ENCODE measurements at places on chromosomes 4 and X.

- no peak for DNase-seq
Measured at GRCh38 chr4:156725257-156725656, 246.3 kb downstream of the PDGFC start.

DNA sequence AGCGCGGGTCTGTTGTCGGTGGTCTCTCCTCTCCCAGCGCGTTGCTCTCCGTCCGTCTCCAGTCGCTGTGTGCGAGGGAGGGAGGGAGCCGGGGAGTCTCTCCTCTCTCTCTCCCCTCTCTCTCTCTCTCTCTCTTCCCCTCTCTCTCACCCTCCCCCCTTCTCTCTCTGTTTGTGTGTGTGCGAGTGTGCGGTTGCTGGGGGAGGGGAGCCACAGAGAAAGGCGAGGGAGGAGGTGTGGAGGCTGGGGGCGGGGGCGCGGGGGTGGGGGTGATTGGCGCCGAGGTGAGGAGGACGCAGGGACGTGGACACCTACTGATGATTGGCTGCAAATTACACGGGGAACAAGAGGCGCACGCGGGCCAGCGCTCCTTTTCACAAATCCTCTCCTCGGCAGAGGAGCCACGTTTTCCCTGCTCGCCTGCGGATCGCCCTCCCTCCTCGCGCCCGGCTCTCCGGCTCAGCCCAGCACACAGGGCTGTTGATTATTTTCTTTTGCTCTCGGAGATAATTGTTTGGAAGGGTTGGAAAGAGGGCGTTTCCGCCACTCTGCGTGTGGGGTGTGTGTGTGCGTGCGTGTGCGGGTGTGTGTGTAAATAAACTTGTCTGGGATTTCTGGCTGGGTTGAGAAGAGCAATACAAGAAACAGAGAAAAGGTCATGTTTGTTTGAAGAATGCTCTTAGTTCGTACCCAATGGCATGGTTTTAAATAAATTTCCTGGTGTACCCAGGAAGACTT, at the start of gene CXXC4:
Gene CXXC4 (minus strand): TSS at position 73 of the 738 bp plus-strand sequence. CDS start 3,092 bp downstream, outside the sequence.
- DNase-seq: peak; percentile 51

DNA sequence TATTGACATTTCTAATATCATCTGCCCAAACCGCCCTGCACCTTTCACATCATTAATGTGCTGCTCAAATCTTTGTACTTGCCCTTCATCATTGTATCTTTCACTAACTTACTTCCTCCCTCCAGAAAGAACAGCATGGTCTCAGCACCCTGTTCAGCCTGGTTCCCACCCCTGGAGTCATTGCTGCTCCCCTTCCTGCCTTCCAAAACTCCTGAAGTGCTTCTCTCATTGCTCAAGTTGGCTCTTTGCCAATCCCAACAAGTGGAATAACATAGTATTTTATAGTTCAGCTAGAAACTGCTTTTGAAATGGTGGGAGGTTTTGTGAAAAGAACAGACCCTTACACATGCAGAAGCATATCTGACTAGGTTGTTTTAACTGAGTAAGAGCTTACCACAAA, 14.0 kb upstream of the TTC29 start:
- no peak for DNase-seq

GRCh38 chrX:71534773-71535544, 2.1 kb downstream of the OGT start:
- no peak for DNase-seq

- DNase-seq: no peak
Measured at GRCh38 chr4:3077796-3078195, 3.3 kb downstream of the HTT start.

DNA sequence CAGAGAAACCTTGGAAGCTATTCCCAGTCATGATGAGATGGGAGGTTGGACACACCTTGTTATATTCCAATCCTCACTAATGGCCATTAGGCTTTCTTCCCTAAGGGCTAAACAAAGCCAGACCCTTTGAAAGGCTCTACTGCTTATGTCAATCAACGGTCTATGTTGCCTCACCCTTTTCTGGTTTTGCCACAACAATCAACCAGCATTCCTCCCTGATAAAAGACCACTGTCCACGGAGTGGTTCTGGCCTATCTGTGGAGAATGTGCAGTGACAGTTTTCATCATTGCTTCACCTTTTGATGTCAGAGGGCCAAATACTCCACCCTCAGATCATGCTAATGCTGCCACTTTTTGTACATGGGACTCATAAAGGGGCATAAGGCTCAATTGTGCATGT, 913.4 kb downstream of the RPA4 start:
- no peak for DNase-seq

GRCh38 chrX:46298821-46299220, 246.4 kb downstream of the ZNF674 start:
- no peak for DNase-seq

- DNase-seq: no peak
Measured at GRCh38 chrX:65783746-65784145, 116.3 kb downstream of the MSN start.

DNA sequence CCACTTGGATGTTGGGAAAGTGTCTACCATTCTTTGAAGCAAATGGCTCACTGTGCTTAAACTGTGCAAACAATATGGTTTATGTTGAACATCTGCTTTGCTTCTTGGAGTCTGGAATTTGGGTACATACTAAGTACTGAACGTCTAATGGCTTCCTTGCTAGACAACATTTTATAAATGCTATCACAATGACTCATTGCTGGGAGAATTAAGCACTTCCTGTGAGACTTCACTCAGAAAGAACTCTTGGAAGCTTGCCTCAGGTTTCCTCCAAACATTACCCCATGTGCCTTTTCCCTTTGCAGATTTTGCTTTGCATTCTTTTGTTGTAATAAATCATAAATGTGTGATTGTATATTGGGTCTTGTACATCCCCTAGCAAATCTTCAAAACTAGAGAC, 139.7 kb downstream of the PACRGL start:
- DNase-seq: no peak

DNA sequence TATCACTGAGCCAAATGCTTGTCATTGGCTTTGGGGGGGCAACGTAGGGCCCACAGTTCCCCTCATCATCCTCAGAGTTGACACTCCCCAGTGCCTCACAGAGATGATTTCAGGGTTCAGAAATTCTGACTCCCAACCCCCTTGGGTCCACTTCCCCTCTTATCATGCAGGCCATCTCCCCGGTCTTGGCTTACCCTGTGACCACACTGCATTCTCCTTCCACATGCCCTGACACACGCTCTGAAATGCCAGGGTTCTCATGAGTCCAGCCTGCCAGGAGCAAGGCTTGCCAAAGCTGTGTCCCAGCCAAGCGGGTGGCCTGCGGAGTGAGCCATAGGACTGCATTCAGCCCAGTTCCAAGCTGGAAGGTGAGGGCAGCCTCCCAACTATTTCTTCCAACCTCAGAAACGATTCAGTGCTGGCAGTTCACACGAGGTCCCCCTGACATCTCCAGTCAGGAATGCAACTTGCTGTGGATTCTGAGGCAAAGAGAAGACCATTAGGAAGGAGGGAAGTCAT, 101.2 kb downstream of the SMIM20 start:
- no peak for DNase-seq

DNA sequence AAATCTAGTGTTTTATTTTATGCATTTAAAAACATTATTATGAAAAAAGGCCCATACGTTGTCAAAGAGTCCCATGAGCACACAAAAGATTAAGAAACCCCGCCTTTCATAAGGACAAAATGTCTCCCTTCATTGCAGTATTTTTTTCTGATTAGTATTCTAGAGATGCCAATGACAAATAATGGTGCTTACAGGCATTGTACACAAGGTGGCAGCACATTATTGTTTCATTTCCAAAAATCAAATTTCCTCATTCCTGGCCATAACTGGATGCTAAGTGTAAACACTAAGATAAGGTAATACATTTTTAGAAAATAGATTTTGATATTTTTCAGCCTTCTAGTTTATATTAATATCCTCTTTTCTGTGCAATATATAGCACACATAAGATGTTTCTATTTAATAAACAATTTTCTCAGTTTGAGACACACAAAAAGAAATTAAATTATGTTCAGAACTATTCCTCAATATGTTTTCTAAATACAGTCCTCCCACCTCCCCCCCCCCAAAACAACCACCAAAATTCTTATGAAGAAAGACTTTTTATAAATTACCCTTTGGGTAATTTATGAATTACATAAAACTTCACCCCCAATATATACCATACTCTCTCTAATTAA, 47.7 kb downstream of the TIGD2 start:
- peak; percentile 29 for DNase-seq

DNA sequence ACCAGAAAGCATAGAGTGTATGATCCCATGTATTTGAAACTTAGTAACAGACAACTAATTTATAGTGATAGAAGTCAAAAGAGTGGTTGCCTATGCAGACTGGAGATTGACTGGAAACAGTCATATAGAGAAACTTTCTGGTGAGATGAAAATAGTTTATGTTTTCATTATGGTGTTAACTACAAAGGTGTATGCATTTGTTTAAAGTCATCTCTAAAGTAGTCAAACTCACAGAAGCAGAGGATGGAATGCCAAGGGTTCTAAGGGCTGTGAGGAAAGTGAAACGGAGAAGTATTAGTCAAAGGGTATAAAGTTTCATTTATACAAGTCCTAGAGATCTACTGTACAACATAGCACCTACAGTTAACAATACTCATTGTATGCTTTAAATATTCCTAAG, 45.8 kb downstream of the ENOX2 start:
- DNase-seq: no peak

DNA sequence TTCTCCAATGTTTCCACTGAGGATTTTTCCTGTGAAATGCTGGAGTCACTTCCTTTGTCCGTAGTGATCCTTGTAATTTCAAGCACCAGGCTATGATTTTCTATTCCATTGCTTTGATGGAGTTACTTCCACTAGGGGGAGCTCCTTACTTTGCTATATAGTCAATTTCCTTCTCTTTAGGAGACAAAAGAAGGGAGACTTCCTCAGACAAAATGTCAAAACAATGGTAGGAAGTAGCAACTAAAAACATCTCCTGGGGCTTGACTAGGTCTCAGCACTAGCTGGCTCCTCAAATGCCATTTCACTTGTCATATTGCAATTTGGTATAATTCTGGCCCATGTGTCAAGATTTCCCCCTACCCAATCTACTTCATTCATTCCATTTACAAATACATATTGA, 24.1 kb downstream of the ZCCHC12 start:
- DNase-seq: peak; percentile 47

DNA sequence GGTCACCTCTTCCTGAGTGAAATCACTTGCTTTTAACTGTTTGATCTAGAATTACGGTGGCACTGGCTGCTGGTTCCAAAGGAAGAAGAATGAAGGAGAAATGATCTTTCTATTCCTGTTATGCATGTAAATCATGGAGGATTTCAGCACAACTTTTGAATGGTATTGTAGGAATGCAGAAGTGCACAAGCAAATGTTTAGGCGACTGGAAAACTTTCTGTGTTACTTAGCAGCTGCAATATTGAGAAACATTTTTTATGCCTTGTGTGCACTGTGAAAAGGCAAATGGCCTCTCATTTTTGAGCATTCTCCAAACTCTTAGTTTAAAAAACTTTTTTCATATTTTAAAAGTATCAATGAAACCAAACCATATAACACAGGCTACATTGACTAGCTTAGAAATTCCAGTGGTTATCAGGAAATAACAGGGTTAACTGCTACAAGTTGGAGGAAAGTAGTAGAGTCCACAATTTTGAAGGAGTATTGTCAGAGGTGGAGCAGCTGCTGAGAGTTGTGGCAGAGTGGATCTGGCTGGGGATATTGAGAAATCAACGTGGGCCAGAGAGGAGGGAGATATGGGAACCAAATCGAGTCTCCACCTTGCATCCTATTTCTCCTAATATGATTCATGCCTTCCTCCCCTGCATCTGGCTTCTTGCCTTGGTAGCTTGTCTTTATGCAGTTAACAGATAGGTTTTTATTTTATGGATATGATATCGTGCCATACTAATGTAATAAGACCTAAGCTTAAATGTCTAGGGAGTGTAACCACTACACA, 32.0 kb upstream of the FHL1 start:
- no peak for DNase-seq

DNA sequence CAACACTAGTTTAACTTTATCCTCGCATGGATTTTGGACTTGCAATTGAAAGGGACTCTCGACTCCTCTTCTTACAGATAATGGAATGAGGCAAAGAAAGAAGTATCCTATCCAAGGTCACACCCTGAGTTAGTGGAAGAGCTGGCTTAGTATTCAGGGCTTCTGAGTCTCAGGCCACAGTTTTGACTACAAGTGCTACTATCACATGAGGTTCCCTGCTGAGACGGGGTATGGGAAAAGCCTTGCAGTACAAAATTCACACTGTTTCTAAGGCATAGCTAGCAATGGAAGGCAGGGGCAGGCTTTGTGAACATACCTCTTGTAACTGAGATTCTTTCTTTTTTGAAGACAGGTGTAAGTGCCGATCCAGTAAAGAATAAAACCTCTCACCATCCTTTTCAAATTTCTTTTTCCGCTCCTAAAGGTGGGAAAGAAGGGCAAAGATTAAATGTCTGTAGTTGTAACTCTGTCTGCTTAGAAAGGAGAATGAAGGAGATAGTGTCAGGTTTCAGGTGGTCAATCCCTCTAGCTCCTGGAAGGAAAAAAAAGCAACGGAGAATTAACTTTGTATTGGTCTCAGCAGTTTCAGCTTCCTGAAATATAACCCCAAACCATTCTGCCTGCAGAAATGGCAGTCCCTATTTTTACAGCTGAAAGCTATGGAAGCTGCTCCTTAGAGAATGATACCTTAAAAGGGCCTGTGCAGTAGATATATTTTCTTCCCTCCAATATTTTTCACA, 199.0 kb downstream of the OPHN1 start:
- no peak for DNase-seq

DNA sequence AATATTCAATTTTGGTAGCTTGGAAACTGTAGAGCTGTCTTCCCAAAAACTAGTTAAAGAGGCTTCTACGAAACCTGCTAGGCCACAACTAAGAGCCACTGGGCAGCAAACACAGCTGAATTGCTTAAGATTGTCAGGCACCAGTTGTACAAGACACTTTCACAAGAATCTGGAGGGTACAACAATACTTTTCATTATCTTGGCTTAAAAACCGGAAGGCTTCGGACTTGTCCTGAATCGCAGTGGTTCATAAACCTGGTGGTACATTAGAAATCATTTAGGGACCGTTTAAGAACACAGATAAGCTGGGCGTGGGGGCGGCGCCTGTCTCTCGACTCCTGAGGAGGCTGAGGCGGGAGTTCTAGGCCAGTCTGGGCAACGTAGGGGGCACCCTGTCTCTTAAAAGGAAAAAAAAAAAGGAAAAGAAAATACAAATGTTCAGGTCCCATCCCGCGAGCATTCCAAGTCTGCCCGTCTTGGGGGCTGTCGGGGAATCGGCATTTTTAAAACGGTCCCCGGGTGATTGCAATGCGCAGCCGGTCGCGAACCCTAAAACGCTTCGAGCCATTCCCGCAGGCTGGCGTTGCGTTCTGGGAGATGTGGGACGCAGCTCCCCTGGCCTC, 763 bp downstream of the PYURF start:
- peak; percentile 18 for DNase-seq
